ENCODE measurements at places on chromosomes 4 and X.

DNA sequence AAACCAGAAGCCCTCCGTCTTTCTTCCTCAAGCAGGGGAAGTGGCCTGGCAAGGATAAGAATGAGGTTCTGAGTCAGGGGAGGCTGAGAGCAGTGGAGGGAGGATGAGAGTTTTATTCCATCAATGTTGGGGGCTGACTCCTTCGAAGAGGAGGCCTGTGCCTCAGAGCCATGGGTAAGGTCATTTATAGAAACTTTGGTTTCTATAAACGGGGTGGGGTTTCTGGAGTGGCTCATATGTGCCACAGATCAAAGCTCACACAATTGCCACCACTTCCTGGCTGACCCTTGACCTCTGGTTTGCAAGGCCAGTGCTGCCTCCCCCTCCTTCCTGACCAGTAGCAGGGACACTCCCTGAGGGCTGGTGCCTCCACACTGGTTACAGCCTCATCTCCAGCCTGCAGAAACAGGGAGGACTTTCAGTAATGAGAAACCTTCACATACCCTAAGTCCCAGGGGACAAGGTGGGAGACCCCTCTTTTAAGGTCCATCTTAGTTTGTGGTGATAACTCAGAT is 166.0 kb downstream of the PDGFRA start:
- no peak for DNase-seq

DNA sequence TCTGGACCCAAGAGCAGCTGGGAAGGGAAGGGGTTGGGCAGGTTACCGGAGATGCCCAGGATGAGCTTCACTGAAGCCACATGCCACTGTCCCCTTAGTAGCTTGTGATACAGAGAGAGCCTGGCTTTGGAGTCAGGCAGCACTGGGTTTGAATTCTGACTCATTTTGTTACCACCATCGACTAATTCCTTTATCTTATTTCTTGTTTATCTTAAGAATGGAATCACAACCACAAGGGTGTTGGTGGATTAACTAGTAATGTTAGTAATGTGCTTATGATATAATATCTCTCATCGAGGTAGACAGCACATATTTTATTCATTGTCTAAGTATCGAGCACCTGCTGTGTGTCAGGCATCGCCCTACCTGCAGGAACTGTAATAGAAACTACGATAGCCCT is 17.7 kb upstream of the STX18 start:
- DNase-seq = no peak

GRCh38 chrX:71100581-71101505 is 5.2 kb downstream of the FOXO4 start:
- no peak for DNase-seq

- DNase-seq = no peak
Observed at GRCh38 chr4:675980-676870, 1.9 kb downstream of the MYL5 start.

- DNase-seq = peak; percentile 39
Observed at GRCh38 chrX:115679460-115679859, 118.5 kb downstream of the PLS3 start.

GRCh38 chr4:141348573-141348972 is 127.9 kb downstream of the ZNF330 start:
- DNase-seq = no peak

GRCh38 chr4:39825090-39825489 is 127.2 kb downstream of the UBE2K start:
- DNase-seq = no peak

DNA sequence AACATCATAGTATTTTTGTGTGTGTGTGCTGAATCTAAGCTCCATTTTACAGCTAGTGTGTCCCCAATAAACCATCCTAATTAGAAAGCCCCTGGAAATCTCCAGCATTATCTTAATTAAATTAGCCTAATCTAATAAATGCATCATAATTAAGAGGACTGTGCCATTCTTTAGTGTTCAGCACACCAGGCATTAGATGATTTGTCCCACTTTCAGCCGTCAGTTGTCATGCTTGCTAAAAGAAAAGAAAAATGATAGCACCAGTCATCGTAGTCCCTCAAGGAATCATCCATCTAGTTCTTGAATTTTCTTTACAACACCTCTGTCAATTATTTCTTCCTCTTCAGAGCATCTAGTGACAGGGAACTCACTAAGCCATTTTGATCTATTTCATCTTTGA is 155.9 kb downstream of the PALLD start:
- no peak for DNase-seq

GRCh38 chr4:3810111-3810680 is 44.0 kb downstream of the ADRA2C start:
- DNase-seq = no peak

DNA sequence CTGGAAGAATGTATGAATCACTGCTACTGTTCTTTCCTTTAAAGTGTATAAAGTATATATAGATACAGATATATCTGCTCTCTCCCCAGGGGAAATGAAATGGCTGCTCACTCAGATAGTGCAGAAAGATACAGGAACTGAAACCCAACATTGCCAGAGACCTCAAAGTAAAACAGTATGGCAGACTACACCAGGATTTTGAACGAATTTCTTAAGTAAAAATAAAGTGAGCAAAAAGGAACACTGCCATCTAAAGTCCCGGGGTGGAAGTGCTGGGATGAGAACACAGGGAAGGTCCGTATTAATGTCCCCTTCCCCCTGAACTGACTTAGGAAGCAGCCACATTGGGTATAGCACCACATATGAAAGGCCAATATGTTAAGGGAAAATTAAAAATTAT is 93.4 kb downstream of the TMA16 start:
- DNase-seq = peak; percentile 23

DNA sequence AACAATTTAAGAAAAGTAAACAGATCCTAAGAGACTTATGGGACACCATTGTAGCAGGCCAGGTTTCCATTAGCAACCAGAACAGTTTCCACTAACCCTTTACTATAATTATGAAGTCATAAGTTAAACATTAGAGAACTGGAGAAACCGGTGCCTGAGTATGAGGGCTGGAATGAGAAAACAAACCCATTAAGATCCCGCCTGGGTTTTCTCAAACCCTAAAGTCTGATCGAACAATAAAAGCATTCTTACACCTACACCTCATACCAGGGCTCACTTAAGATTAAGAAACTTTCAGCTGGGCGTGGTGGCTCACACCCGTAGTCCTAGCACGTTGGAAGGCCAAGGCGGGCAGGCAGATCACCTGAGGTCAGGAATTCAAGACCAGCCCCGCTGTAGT is 13.7 kb upstream of the DHX15 start:
- no peak for DNase-seq

DNA sequence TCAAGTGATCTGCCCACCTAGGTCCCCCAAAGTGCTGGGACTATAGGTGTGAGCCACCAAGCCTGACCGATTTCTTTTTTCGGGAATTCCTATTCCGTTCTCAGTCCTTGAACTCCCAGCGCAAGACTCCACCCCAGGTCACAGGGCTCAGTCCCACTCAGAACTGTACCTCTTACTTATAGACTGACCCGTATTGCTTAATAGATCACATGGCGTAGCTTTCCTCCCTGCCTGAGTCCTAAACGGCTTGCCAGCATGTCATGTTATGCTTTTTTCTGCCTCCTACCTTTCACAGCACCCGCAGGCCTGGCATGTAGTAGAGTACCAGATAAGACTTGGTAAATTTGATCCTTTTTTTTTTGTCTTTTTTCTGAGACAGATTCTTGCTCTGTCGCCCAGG is 22.4 kb downstream of the SAT1 start:
- DNase-seq = no peak

DNA sequence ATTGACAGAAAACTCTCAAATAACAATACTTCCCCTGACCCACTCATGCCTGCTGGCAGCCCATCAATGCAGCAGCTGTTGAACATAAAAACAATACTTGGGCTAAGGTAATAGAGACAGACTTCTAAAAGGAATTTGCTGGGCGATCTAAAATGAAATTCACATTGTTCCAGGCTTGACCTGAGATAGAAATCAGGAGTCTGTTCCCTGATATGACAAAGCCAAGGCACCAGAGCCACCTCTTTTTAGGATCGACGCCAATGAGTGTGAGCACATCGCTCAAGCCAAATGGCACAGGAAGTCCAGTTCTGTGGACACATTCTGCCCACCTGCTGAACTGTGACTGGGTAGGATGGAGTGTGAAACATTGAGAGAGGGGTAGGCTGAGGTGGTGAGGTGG is 4.9 kb downstream of the SEPTIN11 start:
- DNase-seq = no peak

- DNase-seq = no peak
Observed at GRCh38 chrX:153818571-153819383, 11.6 kb downstream of the PDZD4 start.

- DNase-seq = no peak
Observed at GRCh38 chr4:41548305-41548880, 10.4 kb downstream of the LIMCH1 start.

DNA sequence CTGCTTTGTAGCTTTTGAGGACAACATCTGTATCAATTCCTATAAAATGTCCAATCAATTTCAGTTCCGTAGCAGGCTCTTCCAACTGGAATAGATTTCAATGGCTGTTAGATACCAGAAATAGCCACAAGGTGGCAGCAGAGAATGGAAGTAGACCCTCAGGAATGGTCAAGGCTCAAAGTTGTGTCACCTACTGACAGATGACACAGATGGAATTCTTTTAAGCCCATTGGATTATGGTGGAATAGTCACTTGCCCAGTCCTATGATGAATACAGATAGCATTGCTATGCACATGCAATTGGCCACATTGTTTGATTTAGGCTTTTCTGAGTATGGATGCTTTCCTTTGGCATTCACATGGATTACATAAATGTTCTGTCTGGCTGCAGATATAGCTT is 130.4 kb upstream of the RADX start:
- peak; percentile 86 for DNase-seq

DNA sequence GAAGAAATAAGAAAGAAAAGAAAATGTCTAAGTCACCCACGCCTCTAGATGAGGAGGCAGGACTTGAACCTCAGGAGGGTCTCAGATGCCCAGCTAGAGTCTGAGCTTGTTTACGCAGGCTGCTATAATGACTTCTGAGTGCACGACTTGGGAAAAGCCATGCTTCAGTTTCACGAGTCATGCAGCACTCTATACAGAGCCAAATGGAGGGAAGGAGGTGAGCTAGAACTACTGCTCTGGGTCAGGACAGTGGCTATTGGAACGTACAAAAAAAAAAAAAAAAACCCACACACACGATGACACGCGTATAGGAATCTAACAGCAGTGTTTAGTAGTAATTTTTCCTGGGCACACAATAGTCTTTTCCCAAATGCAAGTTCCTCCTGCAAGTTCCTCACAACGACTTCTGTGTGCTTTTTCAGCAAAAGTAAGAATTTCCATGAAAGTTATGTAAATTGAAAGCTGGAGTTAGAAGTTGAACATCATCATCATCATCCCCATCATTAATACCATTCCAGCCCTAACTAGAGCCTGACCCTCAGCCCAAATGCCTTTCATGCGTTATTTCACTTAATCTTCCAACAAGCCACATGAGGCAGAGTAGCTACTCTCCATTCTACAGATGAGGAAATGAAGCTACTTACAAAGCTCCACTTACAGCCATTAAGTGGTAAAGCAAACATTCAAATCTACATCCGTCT is 36.6 kb downstream of the IRF2 start:
- DNase-seq = no peak

DNA sequence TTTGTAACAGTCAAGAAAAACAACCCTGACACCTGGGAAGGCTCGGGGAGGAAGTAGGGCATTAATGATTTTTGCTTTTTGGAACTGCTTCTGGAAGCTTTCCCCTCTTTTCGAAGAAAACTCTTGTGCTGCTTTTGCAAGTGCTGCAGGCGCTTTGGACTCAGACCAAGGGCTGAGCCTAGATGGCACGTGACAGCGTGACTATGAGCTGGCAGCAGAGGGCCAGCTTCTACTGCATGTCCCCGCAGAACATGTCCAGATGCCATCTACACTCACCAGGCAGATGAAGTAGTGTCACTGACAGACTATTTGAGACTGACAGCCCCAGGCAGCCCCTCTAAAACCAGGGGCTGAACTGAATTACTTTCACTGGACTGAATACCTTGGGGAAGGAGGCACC is 6.2 kb downstream of the NR0B1 start:
- no peak for DNase-seq

DNA sequence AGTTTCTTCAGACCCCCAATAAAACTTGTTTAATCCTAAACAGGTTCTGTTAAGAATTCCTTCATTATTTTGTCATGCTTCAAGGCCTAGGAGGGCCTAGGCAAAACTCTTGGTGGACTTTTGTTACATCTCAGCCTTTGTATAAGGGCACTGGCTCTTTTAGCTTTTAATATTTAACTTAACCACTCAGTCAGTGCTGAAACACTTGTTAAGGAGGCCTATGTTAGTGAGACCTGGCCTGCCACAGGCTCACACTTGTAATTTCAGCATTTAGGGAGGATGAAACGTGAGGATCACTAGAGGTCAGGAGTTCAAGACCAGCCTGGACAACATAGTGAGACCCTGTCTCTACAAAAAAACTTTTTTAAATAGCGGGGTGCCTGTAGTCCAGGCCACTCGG is 32.7 kb upstream of the PGK1 start:
- DNase-seq = no peak

DNA sequence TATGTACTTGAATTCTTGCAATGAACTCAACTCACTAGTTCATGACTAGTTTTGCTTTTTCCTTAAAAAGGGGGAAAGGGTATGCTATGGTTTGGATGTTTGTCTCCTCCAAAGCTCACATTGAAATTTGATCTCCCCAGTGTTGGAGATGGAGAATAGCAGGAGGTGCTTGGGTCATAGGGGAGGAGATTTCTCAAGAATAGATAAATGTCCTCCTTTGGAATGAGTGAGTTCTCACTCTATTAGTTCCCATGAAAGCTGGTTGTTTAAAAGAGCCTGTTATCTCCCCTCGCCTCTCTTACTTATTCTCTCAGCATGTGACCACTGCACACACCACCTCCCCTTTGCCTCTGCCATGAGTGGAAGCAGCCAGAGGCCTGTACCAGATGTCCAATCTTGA is 109.4 kb upstream of the INTU start:
- no peak for DNase-seq

GRCh38 chr4:151204925-151205524 is 71.9 kb upstream of the PRSS48 start:
- DNase-seq = no peak

GRCh38 chr4:58064653-58065052 is 954.5 kb upstream of the IGFBP7 start:
- no peak for DNase-seq

DNA sequence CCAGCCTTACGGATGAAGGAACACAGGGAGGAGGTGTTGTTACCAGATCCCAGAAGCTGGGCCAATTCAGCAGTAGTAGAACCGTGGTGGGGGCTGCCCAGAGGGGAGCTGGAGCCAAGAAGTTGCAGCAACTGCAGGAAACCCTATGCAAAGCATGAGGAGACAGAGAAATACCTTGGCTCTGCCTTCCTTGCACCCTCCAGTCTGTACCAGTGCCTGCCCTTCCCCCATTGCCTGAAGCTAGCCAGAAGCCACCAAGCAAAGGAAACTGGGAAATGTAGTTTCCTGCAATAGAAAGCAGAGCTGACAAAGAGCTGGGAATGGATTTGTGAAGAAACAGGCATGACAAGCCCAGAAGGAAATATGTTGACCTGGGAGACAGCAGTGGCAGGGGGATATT is 108.7 kb upstream of the FUNDC1 start:
- no peak for DNase-seq

GRCh38 chrX:124212622-124213021 is 119.8 kb upstream of the TEX13D start:
- no peak for DNase-seq
